Heart right ventricle (tissue), 16 donors: ENCODE measurements at places on chromosomes 1 and 21. TPM values are rescaled to one million over a fixed set of nuclear protein-coding genes. Genes with fewer than 3 reads are reported as not detected.

PLA2G2D gene
- polyA plus RNA-seq, result not detected

IPP gene
- 2.1 TPM for polyA plus RNA-seq

RPL11 gene
- polyA plus RNA-seq, result 1,463 TPM

SLAMF9 gene
- 0.13 TPM for polyA plus RNA-seq

KCNA2 gene
- 0.29 TPM for polyA plus RNA-seq

GLIS1 gene
- not detected for polyA plus RNA-seq

RNU1-4 gene
- polyA plus RNA-seq, result not detected

CACNA1S gene
- under 0.01 TPM for polyA plus RNA-seq

COL6A2 gene
- polyA plus RNA-seq, result 301 TPM

LORICRIN gene
- polyA plus RNA-seq, result not detected

ARHGAP30 gene
- 1.4 TPM for polyA plus RNA-seq

C1orf115 gene
- polyA plus RNA-seq, result 13.3 TPM

FALEC gene
- not detected for polyA plus RNA-seq

SYNC gene
- 2.7 TPM for polyA plus RNA-seq

GIPC2 gene
- polyA plus RNA-seq, result 1.8 TPM

GUCA2B gene
- not detected for polyA plus RNA-seq

DIP2A gene
- polyA plus RNA-seq, result 45.2 TPM

CFHR4 gene
- polyA plus RNA-seq, result not detected

GPBP1L1 gene
- 27.6 TPM for polyA plus RNA-seq

CGN gene
- polyA plus RNA-seq, result 0.15 TPM

SLC6A9 gene
- polyA plus RNA-seq, result 0.88 TPM

ANGPTL3 gene
- polyA plus RNA-seq, result not detected

TGFBR3 gene
- polyA plus RNA-seq, result 11.2 TPM
